ENCODE measurements at places on chromosomes 6 and 20.

- DNase-seq, result no peak
Observed at GRCh38 chr6:38436726-38437465, 202.8 kb downstream of the BTBD9 start.

GRCh38 chr20:14005996-14006395 lies 10.7 kb downstream of the MACROD2 start:
- DNase-seq, result no peak

GRCh38 chr6:47260021-47260420 lies 49.7 kb downstream of the TNFRSF21 start:
- no peak for DNase-seq

DNA sequence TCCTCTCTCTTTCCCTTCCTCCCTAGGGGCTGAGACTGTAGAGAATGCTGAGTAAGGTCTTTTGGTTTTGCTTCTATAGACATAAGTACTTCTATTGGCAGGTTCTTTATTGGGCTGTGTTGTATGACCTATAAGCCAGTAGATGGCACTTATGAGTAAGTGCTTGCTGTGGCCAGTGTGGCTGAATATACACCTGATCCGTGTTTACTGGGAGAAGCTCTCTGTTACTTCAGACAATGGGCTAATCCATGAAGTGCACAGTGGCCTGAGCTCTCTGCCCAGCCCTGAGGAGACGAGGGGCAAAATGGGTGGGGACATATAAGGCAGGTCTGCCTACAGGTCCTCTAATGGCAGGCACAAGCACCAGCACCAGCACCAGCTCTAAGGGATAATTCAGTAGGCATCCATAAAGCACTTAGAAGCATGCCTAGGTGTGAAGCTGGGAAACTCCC lies 610.3 kb downstream of the RNF144B start:
- peak; percentile 60 for DNase-seq

GRCh38 chr6:137497721-137498463 lies 3.7 kb upstream of the OLIG3 start:
- DNase-seq, result no peak

DNA sequence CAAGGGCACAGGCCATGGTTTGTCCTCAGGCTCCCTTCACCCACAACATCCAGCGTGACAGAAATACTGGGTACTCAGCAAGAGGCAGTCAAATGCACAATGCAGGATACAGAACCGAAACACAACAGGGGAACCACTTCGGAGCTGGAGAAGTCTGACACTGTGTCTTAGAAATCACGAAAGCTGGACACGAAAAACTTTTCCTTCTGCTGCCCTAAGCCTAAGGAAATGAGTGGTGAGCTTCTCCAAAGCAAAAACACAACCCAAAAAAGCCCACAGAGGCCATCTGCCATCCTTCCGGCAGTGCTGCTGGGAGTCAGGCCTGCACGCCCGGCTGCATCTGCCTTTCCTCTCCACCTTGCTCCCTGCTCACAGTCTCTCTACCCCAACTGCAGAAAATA lies 106.3 kb downstream of the SLC23A2 start:
- no peak for DNase-seq

DNA sequence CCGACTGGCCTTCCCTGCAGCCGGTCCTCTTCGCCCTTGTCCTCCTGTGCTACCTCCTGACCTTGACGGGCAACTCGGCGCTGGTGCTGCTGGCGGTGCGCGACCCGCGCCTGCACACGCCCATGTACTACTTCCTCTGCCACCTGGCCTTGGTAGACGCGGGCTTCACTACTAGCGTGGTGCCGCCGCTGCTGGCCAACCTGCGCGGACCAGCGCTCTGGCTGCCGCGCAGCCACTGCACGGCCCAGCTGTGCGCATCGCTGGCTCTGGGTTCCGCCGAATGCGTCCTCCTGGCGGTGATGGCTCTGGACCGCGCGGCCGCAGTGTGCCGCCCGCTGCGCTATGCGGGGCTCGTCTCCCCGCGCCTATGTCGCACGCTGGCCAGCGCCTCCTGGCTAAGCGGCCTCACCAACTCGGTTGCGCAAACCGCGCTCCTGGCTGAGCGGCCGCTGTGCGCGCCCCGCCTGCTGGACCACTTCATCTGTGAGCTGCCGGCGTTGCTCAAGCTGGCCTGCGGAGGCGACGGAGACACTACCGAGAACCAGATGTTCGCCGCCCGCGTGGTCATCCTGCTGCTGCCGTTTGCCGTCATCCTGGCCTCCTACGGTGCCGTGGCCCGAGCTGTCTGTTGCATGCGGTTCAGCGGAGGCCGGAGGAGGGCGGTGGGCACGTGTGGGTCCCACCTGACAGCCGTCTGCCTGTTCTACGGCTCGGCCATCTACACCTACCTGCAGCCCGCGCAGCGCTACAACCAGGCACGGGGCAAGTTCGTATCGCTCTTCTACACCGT lies 6.1 kb downstream of the UBD start:
- DNase-seq, result no peak

DNA sequence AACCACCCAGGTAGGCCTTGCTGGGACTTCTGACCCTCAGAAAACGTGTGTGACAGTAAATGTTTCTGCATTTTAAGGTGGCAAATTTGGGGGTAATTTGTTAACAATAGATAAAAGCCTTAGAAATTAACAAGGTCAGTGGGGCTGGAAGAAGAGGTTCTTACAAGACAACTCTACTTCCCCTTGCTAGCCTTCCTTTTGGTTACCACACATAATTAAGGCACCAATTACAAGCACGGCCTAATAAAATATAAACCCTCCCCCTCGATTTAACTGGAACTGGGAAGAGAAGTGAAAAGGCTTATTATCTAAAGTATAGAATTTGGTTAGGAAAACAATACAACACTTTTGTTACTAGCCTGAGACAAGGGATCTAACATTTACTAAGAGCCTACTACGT lies 38.8 kb downstream of the ELOVL5 start:
- no peak for DNase-seq

GRCh38 chr6:8181951-8182845 lies 79.8 kb upstream of the EEF1E1 start:
- DNase-seq, result no peak

DNA sequence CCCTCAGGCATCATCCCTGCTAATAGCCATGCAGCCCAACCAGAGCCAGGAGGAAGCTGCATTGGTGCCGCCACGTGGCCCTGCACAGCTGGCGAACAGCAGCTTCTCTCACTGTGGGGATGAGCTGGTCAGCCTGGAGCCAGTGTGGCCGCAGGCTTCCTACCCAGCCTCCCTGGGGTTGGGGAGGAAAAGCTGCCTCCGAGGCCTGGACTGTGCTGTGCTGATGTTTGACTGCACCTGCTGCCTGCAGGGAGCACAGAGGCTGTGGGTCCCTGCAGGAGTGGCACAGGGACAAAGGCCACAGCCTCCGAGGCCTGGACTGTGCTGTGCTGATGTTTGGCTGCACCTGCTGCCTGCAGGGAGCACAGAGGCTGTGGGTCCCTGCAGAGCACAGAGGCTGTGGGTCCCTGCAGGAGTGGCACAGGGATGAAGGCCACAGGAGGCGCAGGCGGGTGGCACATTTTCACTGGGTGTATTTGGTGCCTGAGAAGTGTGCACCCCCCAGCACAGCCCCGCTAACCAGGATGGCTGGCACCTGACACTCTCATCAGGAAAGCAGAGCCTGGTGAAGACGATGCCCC lies 83.9 kb downstream of the DLL1 start:
- DNase-seq, result no peak

DNA sequence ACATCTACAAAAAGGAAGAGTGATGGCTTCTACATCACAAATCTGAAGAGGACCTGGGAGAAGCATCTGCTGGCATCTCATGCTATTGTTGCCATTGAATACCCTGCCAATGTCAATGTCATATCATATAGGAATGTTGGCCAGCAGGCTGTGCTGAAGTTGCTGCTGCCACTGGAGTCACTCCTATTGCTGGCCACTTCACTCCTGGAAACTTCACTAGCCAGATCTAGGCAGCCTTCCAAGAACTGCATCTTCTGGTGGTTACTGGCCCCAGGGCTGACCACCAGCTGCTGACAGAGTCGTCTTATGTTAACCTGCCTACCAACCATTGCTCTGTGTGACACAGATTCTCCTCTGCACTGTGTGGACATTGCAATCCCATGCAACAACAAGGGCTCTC lies 111.8 kb downstream of the PERP start:
- DNase-seq, result no peak

GRCh38 chr6:68760941-68761676 lies 126.0 kb downstream of the ADGRB3 start:
- no peak for DNase-seq

GRCh38 chr6:10587656-10588406 lies 66.7 kb downstream of the GCNT2 start:
- DNase-seq, result no peak

GRCh38 chr6:143055213-143055612 lies 5.5 kb upstream of the AIG1 start:
- DNase-seq, result no peak

- no peak for DNase-seq
Observed at GRCh38 chr20:2114990-2115681, 13.5 kb downstream of the STK35 start.

DNA sequence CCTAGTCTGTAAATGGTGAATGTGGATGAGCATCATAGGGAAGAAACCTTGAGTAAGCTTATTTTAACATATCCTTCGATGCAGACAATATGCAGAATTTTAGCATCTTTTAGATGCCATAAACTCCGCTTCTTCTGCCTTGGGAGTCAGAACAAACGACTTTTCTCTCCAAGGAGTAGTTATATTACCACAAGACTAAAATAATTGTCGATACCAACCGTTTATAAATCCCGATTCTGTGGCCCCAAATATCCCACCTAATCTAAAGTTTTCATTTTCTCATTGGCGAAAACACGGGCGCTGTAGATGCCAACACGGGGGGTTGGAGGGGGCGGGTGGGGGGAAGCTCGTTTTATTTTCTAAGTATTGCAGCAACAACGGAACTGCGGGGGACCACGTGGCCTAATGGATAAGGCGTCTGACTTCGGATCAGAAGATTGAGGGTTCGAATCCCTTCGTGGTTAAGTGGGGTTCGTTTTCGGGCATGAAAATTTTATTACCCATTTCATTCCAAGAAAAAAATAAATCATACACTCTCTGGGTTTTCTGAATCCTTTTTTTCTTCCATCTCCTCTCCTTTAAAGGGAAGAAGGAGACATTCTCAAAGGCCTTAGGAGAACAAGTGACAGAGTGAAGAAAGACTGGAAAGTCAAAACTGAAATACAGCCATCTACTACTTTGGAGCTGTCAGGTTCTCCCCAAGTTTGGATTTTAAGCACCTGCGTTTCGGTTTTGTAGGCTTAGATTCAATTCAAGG lies 65.5 kb upstream of the BTN3A2 start:
- DNase-seq, result no peak

GRCh38 chr6:12974551-12974950 lies 258.0 kb downstream of the PHACTR1 start:
- DNase-seq, result no peak

DNA sequence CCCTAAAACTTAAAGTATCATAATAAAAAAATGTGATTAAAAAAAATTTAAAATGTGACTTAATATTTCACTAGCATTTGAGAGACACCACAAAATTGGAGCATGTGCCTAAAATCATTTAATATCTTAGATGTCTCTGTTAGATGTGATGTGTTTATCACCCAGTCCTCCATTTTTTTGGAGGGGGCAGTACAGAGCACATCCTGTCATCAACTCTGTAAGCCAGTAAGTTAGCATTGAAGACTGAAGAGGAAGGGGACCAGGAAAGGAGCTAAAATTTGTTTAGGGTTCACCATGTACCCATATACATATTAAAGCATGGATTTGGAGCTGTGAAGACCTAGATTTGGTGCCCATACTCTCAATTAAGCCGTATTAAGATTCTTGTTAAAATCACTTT lies 30.7 kb upstream of the ADIG start:
- no peak for DNase-seq

DNA sequence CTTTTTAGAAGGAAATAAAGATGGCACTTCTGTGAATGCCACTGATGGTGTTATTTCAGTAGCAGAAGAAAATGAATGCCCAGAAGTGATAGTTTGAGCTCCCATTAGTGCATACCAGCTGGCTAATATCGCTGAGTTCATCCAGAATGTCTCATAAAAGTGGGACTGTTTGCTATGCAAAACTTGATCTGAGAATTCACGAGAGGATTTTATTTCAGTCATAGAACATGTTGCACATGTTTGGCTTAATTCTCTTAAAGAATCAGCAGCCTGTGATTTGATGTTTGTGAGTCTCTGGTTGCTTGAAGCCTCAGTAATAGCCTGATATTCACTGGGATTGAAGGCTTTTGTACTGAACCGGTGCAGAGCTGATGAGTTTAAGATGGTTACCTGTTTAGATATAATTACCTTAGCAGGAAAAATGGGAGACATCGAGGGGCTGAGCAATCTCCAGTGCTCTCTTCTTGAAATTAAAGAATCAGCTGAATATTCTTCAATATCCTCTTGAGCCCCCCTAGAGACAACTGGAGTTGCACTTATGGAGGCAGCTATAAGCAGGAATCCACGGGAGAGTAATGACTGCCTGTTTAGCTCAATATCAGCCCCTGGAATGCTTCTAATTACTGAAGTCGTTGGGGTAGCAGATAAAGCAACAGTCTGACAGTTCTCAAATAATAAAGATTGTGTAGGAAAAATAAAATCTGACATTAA lies 955.5 kb downstream of the PHF3 start:
- DNase-seq, result no peak

DNA sequence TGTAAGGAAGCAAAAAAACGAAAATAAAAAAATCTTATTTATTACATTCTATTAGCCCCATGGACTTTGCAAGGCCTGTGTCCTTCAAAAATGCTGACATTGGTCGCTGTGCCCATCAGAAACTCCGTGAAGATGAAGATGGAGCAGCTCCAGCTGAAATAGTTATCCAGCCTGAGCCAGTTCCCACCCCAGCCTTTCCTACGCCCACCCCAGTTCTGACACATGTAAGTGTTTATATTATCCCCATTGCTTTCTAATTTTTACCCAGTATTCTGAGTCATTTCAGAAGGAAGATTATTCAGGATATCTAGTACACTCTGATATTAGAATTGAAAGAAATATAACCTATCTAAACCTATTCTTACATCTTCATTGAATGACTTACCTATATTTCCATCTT lies 217.7 kb downstream of the ARHGAP18 start:
- DNase-seq, result no peak

- no peak for DNase-seq
Observed at GRCh38 chr6:82893889-82894652, 171.6 kb downstream of the UBE3D start.

DNA sequence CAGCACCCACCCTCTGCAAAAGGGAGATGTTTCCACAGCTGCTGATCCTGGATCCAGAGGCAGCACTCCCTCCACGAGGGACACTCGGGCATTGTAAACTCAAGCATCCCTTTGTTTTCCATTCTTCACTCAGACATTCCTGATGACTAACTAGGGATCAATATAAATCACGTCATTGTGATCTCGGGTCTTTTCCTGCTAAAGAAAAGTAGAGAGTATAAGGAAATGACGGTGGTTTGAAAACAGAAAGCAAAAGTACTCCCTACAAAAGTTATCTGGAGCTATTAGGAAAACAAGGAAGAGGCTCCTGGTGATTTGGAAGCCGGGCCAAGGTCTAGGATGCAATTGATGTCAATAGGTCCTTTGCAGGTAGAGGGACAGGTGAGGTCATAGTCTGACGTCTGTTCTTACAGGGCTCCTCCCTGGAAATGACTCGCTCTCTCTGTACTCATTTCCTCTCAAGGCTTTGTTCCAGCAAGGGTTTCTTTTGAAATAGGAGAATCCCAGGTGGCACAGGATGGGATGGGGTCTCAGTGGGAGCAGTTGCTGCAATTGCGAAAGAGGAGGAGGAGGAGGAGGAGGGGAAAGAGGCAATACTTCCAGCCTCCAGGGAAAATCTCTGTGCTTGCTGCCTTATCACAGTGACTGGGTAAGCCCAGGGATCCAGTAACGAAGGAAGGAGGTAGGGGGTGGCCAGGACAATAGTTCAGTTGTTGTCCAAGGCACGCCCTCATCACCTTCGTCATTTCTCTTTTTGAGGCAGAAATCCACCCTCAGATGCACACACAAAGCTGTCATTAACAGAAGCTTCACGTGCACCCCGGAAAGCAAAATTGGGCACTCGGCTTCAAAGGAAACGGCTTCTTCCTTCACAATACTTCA lies 222.8 kb downstream of the LY86 start:
- no peak for DNase-seq
